ENCODE measurements at places on chromosomes 5 and 9. TPM values are rescaled to one million over a fixed set of nuclear protein-coding genes. Genes with fewer than 3 reads are reported as not detected.

The RAB3C gene
- not detected for total RNA-seq

The AIF1L gene
- 0.16 TPM for total RNA-seq

The PCDHB8 gene
- 1.2 TPM for total RNA-seq

The ZDHHC11 gene
- 0.73 TPM for total RNA-seq

The GLRA1 gene
- total RNA-seq = not detected

The BAAT gene
- total RNA-seq = not detected

The DNAJB5 gene
- 16.9 TPM for total RNA-seq

The LCP2 gene
- not detected for total RNA-seq

The EPB41L4B gene
- total RNA-seq = 0.32 TPM

The RNF44 gene
- 2.8 TPM for total RNA-seq

The HTR1A gene
- not detected for total RNA-seq

The ENTPD2 gene
- not detected for total RNA-seq

The IFNA2 gene
- not detected for total RNA-seq

The FAM13B gene
- total RNA-seq = 36.2 TPM

The RETREG1 gene
- 29.4 TPM for total RNA-seq

The LPAR1 gene
- 155 TPM for total RNA-seq

The PCDHB6 gene
- 0.49 TPM for total RNA-seq

The GALNT12 gene
- 0.61 TPM for total RNA-seq

The IGFBPL1 gene
- total RNA-seq = 0.49 TPM

The GPX8 gene
- 131 TPM for total RNA-seq

The CREBRF gene
- 19.1 TPM for total RNA-seq

The ELOVL7 gene
- total RNA-seq = 0.49 TPM

The C5orf46 gene
- not detected for total RNA-seq

The OR1J2 gene
- total RNA-seq = 0.24 TPM
